Hepatocyte (in vitro differentiated cells): ENCODE measurements at places on chromosomes 7 and 10.

DNA sequence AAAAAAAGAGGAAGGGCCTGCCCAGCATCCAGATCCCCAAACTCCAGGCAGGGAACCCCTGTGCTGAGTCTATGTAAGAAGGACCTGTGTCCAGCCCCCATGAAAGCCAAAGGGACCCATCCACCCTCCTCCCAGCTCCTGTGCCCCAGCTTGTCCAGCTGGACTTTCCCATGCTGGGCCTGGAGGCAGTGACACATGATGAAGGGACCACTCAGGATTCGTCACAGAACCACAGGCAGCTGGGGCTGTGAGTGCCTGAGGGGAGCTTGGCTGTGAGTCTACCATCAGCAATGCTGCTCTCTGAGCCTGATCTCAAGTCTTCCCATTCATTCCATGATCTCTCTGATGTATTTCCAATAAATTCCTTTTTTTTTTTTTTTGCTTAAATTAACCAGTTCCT, 36.2 kb upstream of the MNX1 start:
- DNase-seq, result no peak

DNA sequence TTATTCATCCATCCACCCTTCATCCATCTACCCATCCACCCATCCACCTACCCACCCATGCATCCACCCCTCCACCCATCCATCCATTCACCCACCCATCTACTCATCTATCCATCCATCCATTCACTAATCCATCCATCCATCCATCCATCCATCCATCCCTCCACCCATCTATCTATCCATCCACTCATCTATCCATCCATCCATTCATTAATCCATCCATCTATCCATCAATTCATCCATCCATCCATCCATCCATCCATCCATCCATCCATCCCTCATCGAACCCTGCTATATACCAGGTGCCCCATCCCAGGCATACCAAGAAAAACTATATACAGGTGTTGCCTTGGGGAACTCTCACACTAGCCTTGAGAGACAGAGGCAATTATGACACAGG, 7.1 kb upstream of the CCL24 start:
- DNase-seq, result no peak

DNA sequence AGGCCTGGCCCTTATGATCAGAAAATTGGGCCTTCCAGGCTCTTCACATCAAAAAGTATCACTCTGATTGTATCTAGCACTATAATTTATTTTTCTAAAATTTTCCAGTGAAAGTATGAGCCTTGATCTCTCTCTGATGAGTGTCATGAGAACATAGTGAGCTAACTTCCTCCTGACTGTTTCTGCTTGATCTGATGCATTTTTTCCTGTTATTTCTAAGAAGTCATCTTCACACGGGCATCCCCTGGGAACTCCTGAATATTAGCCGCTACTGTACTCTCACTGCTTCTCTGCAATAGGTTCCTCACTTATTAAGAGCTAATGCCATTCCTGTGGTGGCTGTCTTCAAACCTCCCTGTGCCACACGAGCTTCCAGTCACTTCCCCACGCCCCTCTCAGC, 63.1 kb upstream of the ZPBP start:
- no peak for DNase-seq

GRCh38 chr7:45084901-45085618, 3.7 kb downstream of the NACAD start:
- DNase-seq, result no peak

GRCh38 chr7:132842478-132842877, 239.4 kb downstream of the CHCHD3 start:
- no peak for DNase-seq

- DNase-seq, result no peak
Observed at GRCh38 chr10:95337423-95338160, 46.8 kb upstream of the PDLIM1 start.

GRCh38 chr10:71526653-71527052, 129.9 kb downstream of the CDH23 start:
- no peak for DNase-seq

DNA sequence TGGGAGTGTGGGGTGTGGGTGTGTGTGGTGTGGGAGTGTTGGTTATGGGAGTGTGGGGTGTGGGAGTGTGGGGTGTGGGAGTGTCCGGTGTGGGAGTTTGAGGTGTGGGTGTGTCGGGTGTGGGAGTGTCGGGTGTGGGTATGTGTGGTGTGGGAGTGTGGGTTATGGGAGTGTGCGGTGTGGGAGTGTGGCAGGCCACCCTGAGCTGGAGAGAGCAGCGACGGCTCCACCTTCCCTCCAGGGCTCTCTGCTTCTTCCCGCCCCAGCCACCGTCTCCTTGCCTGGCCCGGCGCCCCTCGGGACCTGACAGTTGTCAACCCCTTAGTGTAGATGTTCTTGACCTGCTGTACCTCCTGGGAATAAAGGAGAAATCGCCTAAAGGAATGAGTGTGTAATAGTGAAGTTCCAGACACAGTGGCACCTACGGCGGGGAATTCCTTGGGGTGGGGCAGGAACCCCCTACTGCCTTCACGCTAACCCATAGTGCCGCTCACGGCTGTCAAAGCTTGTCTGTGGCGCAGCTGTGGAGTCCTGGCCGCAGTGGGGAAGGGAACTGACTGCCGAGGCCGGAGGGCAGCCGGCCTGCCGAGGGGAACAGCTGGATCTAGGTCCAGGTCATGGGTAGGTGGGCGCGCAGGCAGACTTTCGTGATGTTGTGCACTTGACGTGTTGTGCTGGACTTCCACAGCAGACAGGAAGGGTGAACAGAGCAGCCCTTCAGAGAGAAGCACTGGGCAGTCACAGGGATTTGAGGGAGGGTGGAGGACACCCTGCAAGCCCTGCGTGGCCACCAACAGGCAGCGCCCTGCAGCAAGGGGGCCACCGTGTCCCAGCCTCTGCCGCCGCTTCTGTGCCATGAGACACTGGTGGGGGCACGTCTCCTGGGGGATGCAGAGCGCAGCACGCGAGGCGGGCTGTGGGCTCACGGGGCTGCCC, 49.0 kb upstream of the EN2 start:
- no peak for DNase-seq

DNA sequence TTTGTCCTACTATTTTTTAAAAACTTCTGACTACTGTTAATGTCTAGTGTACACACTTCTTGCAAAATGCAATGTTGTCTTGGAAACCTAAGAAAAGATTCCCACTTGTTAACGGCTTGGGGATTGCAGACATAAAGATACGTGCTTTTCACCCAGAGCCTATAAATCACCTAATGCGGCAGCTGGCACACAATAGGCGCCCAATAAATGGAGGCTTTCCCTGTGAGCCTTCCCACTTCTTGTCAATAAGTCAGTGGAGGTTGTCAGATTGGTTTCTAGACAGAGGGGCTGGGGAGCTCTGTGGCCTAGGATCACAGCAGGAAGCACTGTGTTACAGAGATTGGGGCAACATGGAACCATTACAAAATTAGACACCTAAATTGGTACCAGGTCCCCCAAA, 74.7 kb downstream of the VSTM4 start:
- DNase-seq, result no peak
